ENCODE measurements at places on chromosomes 4 and X.

DNA sequence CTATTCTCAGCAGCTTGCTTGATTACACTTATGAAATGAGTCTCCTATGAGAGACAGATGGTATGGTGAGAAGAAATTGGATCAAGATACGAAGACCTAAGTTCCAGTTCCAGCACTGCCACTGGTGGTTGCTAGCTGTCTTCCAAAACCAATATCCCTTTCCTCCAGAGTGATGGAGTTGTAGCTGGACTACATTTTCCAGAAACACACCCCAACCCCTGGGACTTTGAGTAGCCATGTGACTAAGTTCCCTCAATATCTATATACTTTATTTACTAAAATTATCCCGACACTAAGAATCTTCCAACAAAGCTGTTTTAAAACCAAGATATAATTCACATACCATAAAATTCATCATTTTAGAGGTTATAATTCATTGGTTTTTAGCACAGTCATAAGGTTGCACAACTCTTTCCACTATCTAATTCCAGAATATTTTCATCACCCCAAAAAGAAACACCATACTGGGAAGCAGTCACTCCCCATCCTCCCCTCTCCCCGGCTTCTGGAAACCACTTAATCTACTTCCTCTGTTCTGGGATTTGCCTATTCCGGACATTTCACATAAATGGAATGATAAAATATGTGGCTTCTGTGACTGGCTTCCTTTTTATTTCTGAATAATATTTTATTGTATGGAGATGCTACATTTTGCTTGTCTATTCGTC lies 118.0 kb downstream of the MANBA start:
- no peak for DNase-seq

GRCh38 chrX:153649178-153649914 lies 2.3 kb downstream of the DUSP9 start:
- peak; percentile 26 for DNase-seq

DNA sequence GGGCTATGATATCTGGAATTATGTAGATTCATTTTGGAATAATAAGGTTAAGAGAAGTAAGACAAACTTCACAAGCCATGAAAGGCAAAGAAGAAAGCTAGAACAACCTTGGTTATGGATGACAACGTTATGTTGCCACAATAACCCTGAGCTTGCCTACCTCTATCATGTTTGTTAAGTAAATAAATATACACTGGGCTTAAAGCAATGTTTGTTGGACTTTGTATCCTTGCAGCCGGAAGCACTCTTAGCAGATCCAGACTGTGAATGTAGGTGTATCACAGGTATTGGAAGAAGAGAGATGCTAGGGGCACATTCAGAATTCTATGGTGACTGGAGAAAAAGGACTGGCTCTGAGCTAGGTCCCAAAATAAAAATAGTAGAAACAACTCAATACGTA lies 214.4 kb downstream of the HS3ST1 start:
- DNase-seq: no peak

DNA sequence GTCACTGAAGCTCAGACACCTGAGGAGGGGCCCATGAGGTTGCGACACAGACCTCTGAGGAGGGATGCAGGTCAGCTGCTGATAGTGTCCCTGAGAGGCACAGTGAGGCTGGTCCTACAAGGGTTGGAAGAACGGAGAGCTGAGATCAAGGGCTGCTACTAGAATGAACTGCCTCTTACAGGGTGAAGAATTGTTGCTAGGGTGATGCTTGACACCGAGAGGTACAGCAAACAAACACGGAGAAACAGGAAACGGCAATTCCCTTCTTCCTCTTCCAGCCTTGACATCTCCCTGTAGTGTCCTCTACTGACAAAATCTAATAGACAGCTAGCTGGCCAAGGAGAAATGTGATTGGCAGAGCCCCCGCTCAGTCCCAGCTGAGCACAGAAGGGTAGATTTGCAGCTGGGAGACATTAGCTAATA lies 11.8 kb upstream of the HPGDS start:
- DNase-seq: no peak

DNA sequence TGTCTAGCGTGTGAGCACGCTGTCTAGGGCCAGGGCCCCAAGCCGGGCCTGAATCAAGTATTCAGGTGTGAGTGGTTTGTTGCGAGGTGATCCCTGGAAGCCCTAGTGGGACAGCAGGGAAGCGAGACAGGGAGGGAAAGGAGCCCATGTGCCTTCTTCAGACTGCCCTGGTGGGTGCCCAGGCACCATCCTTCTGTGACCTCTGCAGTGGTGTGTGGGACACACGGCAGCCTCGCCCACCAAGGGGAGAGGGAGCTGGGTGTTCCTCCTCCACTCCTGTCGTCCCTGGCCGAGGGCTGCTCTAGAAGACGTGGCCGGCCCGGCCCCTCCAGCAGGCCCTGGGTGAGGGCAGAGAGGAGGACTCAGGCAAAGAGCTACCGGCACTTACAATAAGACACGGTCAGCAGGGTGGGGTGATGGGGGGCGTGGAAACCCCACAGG lies 47.4 kb downstream of the HTRA3 start:
- DNase-seq: no peak

DNA sequence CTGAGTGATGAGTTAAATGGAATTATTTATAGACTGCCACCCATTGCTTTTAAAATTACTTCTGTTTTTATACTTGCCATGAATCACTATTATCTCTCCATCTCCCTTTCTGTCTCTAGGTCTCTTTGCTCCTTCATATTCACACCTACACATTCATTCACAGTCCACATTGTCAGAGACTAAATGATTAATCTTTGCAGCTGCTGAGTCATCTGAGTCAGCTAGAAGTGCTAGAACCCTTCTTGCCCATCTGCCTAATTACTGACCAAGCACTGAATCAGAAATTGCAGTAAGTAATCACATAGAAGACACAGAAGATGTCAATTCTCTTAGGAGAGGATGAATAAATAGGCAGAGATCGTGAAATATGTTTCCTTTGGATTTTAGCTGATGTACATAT lies 31.6 kb upstream of the RPS6KA6 start:
- DNase-seq: peak; percentile 1

- DNase-seq: no peak
Measured at GRCh38 chr4:24991015-24991414, 39.7 kb downstream of the LGI2 start.

GRCh38 chr4:176125063-176125462 lies 59.4 kb downstream of the WDR17 start:
- DNase-seq: no peak

DNA sequence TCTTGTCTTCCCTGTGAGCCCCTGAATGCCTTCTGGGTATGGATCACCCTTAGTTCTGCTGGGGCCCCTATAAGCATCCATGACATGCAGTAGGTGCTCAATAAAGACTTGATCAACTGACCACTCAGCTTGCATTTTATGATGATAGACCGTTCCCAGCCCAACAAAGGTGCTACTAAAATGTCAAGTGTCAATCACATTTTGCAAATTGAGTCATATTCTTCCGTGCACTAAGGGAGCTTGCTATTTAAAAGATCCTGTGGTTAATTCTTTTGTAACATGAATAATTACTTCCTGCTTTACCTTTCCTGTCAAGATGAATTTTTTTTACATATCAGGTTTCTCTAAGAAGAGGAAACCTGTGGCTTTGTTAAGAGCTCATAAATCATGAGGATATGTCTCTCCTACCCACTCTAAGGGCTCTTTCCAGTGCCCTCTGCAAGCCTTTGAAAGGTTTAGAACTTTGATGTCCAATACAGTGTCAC lies 47.6 kb downstream of the SH3KBP1 start:
- peak; percentile 70 for DNase-seq

DNA sequence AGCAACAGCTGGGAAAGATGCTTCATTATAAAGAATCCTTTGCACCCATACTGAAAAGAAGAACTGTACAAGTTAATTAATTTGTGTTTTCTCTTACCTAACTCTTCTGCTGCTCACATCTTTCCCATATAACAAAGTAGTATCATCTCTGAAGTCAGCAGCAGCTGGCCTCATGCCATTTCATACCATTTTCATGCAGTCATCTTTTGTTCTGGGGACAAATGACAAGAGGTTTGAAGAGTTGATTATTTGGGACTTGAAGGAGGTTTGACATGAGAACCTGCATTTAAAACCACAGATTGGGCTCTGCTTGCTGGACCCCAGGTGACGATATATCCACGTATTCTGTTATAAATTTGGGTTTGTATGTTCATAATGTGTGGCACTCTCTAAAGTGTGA lies 430.3 kb downstream of the SPRY1 start:
- no peak for DNase-seq

DNA sequence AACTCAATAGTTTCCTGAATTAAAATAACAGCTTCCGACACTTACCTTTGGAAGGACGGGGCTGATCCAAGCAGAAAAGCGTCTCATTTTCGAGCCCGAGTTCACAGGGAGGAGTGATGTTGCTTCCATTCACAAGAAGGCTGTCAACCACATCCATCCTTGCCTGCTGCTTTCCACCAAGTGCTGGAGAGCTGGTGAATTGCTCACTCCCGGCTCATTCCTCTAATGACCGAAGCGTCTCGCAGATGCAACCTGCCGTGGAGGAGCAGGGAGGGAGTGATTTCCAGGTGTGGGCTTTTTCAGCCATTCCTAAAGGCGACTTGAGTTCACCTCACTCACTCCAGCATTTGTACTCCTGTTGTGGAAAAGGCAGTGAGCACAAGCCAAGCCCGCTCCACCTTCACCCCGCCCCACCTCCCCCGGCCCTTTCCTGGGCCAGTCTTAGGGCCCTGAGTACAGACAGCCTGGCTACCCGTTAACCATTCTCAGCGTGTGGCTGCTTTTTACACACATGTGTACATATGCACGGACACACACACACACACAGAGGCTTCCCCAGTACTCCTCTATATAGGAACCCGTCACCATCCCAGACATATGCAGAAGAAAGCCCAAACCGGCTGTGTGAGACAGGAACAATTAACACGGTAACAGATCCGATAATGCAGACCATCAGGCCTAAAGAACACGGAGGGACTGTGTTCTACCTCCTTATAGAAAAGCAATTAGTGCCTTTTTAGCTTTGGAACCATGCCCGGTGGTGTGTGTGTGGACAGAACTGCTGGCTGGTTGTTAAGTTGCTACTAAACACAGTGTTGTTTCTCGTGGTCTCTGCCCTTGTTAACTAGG lies at the start of gene CCKAR:
CCKAR (minus strand) TSS at position 374 of the 849 bp plus-strand sequence; CDS start at position 157, 217 bp downstream.
- DNase-seq: no peak

GRCh38 chr4:149112109-149112508 lies 669.9 kb upstream of the NR3C2 start:
- DNase-seq: no peak

GRCh38 chr4:52554612-52555355 lies 104.3 kb downstream of the USP46 start:
- DNase-seq: no peak

DNA sequence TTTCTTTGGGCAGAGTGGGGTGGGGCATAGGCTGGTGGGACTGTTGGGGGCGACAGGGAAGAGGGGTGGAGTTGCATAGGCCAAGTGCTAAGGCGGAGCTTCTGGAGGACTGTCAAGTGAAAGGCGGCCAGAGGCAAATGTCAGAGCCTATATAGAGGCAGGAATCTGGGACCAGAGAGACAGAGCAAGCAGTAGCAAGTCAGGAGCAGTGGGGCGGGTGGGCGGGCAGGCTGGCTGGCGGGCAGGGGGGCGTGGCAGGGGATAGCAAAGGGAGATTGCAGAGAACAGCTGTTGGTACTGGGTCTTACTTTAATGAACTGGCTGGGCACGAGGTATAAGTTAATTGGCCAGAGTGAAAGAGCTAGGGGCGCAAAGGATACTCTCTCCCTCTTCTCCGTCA lies 89.8 kb downstream of the RTL9 start:
- no peak for DNase-seq

DNA sequence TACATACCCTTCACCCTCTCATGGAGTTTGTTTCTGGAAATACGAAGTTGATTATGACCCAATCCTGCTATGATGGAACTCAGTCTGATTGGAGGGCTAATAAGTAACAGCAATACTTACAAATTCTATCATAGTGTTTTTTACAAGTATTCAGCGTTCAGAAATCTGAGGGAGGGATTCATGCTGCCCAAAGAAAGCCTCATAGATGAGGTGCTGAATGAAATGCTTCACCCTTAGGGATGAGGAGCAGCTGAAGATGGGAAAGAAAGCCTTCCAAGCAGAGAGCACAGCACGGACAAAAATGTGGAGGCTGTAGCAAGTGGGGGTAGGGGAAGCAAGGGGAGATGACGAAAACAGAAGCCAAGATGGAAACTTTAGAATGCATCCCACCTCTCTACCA lies 27.9 kb upstream of the TBC1D1 start:
- DNase-seq: no peak

- DNase-seq: no peak
Measured at GRCh38 chr4:993111-994029, at the start of gene SLC26A1. Gene SLC26A1 (minus strand): TSS chr4:993404. CDS start chr4:991703, 1,701 bp downstream.

DNA sequence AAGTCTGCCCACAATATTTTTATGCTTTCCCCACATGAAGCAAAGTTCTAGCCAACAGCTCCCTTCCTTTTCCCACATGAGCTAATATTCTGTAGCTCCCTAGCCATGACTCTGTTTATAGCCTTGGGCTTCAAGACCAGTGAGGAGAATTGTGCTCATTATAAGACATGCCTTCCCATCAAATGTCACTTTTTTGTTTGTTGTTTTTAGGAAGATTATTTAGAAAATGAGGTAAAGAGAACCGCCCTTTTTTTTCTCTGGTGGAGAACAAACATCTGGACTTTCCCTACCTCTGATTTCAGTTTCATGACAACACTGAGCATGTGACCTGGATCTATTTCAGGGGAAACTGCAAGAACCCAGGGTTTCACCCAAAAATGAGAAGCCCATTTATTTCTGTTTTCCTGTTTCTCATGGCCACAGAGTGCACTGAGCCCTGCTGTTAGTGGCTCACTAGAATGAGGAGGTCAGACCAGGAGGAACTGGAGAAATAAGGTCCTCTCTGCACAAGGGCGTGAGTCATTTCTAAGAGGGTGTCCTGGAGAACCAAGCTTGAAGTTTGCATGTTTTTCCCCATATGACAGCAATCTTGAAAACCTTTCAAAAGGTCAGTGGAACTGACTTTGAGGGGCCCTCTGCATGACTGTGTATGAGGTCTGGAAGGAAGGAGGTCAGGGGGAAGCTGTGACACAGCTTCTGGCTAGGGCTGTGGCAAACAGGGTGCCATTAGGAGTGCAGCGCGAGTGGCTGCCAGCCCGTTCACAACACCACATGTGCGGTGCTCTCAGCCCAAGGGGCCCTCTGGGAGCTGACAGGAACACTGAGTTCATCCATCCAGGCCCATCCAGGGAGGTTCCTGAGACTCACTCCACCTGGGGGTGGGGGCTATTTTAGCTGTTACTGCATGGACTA lies 55.2 kb downstream of the CHST7 start:
- peak; percentile 36 for DNase-seq

GRCh38 chr4:149370785-149371420 lies 444.7 kb downstream of the IQCM start:
- peak; percentile 30 for DNase-seq

DNA sequence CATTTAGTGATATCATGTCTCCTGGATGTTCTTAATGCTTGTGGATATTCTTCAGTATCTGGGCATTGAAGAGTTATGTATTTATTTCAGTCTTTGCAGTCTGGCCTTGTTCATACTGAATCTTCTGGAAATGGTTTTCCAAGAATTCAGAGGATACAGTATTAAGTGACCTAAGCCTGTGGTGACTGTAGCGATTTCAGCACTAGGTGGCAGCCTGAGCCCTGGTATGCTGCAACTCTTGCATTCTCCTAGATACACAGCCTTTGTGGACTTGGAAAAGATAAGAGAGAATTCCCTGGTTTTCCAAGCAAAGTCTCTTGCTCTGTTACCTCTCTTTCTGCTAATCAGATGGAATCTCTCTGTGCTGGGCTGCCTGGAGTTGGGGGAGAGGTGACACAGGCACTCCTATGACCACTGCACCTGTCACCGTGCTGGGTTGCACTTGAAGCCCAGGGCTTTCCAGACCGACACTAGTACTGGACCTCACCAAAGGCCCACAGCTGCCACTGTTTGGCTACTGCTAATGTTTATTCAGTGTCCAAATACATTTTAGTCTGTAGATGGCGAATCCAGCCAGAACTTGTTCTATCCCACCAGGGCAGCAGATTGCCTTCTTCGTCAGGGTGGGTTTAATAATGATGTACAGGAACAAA lies 19.3 kb upstream of the SPIN2A start:
- no peak for DNase-seq

Measured in activated CD4-positive, alpha-beta T cell treated with anti-CD3 and anti-CD28 coated beads, Interleukin-2, Interleukin-4, amounts not matched to agents 100 ng/mL and 50 ng/mL, durations not matched to agents 16 hours and 8 hours (primary cell).